ENCODE measurements at places on chromosomes 3 and 15.

DNA sequence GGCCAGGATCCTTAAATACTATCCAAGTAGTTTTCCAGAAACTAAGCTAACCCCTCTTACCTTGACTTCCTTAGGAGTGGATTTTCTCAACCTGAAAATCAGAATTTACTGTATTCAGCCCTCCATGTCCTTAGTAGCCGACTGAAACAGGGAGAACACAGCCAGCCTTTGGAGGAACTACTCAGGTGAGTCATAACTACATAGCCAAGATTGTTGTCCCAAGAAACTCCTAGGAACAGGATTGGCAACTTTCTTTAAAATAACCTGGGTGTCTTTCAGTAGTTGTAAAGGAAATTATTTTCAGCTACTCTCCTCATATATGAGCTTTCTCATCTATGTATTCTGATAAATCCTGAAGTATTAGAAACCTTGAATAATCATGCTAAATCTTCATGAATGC lies 22.3 kb downstream of the FANCD2OS start:
- DNase-seq = no peak

DNA sequence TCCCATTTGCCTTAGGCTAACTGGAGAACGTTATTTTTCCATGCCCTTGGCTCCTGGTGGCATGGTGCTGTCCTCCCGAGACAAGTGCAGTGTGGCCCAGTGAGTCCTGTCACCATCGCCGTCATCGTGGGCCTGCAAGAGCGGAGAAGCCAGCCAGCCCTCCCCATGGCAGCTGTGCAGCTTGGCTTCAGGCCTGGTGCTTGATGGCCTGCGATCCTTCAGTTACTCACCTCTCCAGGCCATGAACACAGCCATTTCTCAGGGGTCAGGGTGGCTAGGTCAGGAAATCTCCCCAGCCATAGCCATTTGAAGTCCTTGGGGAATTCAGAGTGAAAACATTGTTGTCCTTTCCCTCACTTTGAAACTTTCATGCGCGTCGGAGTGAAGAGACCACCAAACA lies 189.0 kb upstream of the RGMA start:
- no peak for DNase-seq

DNA sequence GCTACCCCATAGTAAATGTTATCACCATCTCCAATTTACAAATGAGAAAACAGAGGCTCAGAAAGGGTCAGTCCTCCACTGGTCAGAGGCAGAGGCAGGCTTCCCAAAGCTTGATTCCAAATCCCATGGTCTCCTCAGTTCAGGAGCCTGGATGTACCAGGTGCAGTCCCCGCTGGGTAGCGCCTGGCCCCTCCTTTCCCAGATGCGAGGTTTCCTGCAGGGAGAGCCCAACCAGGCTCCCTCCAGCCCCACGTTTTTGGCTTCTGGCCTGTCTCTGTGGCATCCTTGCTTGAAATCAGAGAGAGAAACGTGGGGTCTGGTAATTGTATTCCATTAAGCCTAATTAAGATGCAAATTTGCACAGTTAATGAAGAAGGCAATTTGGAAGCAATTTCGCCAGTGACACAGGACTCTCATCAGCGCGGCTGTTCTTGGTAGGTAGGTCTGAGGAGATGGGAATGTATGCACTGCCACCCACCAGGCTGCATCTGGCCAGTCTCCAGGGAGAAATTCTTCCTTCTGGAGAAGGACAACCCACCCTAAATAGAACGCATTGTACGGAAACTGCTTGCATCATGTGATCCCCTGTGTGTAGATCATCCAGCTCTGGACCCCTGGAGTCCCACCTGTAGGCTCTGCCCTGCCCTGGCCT lies 50.5 kb downstream of the HRH1 start:
- no peak for DNase-seq

DNA sequence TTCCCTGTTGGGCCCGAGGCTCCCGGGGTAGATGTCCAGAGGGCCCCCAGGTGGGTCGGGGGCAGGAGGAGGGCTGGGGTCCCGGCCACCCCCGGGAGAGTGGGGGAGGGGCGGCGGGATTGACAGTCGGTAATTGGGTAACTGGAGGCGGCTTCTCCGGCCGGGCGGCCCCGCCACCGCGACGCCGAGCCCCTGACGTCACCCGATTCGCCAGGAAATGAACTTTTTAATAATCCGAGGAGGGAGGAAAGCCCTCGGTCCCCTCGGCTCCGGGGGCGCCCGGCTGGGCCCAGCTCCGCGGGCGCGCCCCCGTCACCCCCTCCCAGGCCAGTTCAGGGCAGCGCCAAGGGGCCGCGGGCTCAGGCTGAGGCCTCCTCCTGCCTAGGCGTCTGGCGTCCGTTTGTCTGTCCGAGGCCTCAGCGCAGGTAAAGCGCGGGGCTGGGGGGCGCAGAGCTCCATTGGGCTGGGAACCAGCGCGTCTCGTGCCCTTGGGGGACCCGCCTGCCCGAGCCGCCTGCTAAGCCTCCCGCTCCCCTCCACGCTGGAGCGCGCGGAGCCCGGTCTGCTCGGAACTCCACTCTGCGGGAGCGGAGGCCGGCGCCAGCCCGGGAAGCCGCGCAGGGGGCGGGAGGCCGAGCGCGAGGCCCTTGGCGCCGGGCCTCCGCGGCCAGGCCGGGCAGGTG lies 3.9 kb downstream of the GATA2 start:
- no peak for DNase-seq

DNA sequence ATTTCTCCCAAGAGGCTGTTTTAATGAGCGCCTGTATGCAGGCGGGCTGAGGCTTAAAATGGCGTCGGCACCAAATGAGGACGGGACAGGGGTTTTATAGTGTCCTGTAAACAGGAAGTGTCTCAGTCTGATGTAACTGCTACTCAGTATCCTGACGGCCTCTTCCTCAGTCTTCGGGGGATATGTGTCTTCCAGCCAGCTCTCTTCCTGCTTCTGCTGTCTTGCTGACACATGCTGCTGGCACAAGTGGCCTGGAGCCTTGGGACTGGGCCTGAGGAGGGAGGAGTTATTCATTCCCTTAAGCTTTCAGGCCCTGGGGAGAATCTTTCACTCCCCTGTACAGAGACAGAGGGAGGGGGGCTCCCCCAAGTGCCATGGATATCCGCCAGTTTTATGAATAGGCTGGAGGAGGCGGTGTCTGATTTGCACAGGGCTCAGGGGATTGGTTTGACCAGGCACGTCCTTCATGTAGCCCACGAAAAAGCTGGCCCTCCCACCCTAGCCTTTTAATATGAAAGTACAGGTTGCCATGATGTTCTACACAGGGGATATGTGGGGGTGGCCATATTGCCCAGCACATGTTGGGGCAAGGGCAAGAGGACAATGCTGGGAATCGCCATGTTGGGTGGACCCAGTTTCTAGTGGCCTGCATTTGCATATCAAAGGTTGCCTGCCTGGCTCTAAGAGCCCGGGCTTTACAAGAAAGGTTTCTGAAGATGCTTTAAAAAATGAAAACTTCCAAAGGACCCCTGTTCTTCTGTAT lies 19.9 kb downstream of the NDUFB4 start:
- DNase-seq = no peak

- no peak for DNase-seq
These were observed 211.1 kb downstream of the P3H2 start for GRCh38 chr3:189909573-189909972.
